Dermis blood vessel endothelial cell (primary cell): ENCODE measurements at places on chromosomes 11 and 22. TPM values are rescaled to one million over a fixed set of nuclear protein-coding genes. Genes with fewer than 3 reads are reported as not detected.

The CABP7 gene
- total RNA-seq, result not detected in 2 replicates

The MFRP gene
- total RNA-seq, result not detected in 2 replicates

The MUC15 gene
- total RNA-seq, result not detected in 2 replicates

GRCh38 chr11:46277313-46277621 is 195 bp upstream of the CREB3L1 start:
- DNase-seq, result no peak

- DNase-seq, result no peak
Measured at GRCh38 chr11:68759991-68760390, 8.7 kb upstream of the TESMIN start.

DNA sequence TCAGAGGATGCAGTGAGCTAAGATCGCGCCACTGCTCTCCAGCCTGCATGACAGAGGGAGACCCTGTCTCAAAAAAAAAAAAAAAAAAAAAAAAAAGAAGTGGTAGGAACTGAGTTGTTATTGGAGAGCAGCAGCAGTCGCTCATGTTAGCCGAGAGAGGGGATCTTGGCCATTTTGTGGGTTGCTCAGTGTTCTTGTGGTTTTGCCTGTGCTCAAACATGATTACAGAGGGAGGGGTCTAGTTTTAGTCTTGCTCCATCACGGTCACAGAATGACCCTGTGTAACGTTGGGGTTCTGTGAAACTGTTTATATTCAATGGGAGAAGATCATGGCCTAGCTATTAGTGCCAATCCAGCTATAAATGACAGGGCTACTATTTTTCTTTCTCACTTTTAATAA is 1.9 kb downstream of the DPAGT1 start:
- no peak for DNase-seq

- DNase-seq, result no peak
Measured at GRCh38 chr22:48354096-48354495, 1473.6 kb downstream of the BRD1 start.

GRCh38 chr11:105553025-105553424 is 56.8 kb upstream of the GRIA4 start:
- DNase-seq, result no peak

- DNase-seq, result no peak
Measured at GRCh38 chr11:114818382-114818781, 140.1 kb downstream of the NXPE2 start.

DNA sequence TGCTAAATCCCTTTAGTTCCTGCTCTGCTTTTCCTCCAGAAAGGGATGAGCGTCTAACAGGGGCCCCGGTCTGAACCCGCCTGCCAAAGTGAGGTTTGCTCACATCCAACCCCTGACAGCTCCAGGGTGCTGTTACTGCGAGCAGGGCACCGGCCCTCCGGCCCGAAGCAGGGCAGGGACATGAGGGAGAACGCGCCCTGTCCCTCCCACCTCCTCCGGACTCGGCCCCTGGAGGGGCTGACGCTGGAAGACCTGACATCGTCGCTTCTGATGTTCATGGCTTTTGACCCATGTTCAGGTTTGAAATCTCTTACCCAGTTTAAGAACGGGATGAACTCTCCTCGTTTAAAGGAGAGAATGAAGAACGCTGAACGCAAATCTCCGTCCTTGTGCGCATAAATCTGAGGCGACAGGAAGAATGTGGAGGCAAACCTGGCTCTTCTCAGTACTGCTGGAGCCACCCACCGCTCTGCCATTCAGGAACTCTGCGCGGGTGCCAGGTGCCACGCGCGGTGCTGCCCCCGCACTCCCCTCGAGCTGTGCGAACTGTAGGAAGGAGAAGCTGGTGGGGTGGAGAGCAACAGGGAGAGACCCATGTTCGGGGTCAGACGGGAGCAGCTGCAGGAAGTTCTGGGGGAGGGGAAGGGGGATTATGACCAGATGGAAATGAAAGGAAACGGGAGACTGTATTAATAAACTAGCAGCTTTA is 826 bp upstream of the EEF1G start:
- peak; percentile 61 for DNase-seq
